ENCODE measurements at places on chromosomes 5 and 9.

DNA sequence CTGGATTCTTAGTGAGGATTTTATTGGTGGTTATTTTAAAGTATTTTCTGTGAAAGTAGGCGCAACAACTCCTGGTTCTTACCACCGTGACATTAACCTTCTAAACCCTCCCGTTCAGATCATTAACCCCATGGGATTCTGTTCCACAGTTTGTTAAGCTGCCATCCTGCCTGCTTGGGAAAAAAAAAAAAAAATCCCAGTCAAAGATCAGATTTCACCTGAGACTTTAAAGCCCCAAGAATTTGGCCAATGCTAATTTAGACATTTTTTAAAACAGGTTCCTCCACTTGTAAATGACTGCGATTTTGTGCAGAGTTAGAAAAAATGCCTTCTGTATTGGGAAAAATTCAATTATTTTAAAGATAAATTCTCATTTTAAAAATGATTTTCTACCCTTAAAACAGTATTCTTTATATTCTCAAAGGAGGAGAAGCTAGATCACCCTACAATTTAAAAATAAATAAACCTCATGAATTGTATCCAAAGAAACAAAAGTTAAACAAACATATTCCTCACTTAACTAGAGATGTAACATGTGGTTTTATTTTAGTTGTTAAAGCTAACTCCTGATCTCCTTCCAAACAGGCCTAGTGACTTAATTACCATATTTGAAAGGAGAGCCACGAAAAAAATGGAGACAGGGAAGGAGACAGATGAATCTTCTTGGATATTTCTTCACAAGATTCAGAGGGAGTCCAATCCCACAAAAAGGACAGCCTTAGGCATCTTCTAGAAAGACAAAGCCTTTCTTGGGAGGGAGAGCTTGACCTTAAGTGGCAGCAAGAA, 93.1 kb upstream of the IFNK start:
- no peak for DNase-seq

DNA sequence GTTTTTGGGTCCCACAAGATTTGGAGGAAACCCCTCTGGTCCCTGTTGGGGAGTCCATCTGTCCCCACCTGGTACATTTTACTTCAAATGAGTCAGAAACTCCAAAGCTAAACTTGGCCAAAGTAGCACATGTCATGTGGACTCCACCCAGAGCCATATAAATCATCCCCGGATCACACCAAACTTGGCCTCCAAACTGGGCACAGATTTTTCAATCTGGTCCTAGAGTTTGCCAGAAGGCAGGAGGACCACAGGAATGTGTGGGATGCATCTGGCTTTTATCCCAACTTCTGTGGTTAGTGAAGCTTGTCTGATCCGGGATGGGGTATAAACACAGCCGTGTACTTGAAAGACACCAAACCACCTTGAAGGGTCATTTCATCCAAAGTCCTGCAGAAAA, 66.3 kb downstream of the MAT2B start:
- DNase-seq: no peak

- DNase-seq: no peak
Measured at GRCh38 chr9:112048924-112049691, 126.0 kb downstream of the SUSD1 start.

GRCh38 chr9:88023001-88023400, 48.7 kb upstream of the CDK20 start:
- no peak for DNase-seq

- no peak for DNase-seq
Measured at GRCh38 chr5:88660264-88660946, 222.6 kb downstream of the MEF2C start.

GRCh38 chr5:6590581-6590980, 42.3 kb downstream of the NSUN2 start:
- DNase-seq: no peak

- no peak for DNase-seq
Measured at GRCh38 chr5:68140763-68141162, 74.8 kb upstream of the PIK3R1 start.

DNA sequence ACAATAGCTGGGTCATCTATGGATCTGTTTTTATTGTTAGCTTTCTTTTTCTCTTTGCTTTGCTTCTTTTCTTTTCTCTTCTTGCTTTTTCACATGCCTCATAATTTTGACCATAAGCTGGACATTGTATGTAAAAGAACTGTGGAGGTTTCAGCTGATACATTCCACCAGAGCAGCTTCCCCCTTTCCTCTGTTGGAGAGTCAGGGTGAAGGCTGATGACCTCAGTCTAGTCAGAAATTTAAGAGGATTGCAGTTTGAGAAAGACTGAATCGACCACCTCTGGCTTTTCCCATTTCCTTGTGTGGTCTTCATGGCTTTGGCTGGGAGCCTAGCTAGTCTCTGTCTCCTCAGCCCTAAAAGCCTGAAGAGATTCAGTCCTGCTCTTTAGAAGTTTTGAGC, 42.0 kb downstream of the KCNIP1 start:
- DNase-seq: no peak

DNA sequence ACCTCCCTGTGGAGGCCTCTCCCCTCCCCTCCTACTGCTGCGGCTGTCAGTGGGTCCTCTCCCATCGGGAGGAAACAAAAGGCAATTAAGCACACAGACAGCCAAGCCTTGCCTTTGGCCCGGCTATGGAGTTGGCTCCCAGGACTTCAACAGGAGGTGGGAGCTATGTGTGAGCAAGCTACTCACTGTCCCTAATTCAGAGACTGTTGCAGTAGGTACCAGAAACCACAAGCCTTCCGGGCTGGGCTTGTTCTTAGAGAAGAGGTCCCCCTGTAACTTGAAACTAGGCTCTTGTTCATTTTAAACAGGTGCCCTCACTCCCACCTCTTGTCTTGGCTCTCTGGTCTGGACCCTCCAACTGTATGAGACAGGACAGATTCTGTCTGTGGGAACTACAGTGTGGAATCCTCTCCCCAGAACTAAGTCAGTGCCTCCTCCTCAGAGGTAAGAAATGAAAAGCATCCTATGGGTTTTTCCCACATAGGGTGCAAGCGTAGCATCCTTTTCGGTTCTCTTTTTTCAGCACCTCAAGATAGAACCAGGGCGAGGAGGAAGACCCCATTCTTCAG, 561.1 kb downstream of the EBF1 start:
- DNase-seq: no peak

- DNase-seq: no peak
Measured at GRCh38 chr5:58258984-58259684, 200.8 kb downstream of the PLK2 start.

- DNase-seq: no peak
Measured at GRCh38 chr5:178642351-178642909, 15.6 kb upstream of the CLK4 start.

DNA sequence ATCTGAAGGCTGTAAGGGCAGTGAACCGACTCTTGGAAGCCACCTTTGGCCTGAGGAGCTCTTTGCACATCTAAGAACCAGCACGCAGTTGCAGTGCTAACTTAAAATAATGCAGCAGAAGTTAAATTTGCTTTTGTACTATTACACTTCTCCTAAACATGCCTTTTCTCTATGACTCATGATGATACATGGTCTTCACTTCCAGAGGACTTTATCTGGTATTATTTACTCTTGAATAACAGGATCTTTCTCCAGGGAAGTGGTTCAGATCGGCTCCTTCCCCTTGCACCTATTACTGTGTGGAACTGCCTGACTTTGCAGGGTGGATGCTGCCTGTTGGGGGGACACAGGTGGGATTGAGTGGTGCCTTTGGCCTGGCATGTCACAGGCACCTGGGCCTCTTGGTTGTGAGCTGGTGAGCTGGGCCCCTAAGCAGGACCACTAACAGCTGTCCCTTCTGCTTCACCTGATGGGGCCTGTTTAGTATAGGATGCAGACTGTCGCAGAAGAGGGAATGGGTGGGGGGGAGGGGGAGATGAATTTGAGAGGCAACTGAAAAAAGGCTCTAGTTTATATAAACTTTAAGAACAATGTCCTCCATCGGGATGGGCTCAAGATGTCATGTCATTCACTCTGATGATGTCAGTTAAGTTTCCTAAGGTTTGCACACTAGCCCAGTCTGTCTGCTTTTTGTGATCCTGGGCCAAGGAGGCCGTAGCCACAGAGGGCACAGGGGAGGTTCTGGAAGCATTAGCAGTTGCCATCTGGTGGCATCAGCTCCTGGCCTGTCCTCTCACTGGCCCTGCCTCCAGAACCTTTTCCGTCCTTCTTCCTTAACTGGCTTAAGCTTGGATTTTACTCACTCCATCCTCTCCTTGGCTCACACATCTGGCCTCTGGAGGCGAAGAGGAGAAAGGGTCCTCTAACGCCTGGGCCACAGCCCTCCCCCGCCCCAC, 33.9 kb upstream of the GABBR2 start:
- DNase-seq: no peak

DNA sequence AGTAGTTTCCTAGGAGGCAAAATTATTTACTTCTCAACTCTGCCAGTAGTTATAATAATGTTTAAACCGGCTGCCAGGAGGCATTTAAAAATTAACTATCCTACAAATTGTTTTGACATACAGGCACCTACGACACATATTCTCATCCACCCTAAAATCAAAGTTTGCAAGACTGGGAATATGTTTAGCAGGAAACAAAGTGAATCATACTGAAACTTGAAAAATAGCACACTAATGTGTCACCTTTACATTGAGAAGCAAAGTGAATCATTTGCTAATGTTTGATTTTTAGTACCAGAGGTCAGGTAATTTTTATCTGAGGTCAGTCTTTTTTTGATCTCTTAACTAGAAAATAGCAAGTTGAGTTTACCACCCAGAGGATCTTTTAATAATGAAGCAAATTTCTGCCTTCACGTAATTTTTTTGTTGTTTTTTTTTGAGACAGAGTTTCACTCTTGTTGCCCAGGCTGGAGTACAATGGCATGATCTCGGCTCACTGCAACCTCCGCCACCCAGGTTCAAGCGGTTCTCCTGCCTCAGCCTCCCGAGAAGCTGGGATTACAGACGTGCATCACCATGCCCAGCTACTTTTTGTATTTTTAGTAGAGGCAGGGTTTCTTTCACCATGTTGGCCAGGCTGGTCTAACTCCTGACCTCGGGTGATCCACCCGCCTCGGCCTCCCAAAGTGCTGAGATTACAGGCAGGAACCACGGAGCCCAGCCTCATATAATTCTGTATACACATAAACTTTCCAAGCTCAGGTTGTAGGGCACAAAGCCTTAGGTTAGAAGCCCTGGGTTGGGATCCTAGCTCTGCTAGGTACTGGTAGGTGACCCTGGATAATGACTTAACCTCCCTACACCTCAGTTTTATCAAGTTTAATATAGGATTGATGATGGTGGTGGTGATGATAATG, 124.3 kb downstream of the UGCG start:
- no peak for DNase-seq

DNA sequence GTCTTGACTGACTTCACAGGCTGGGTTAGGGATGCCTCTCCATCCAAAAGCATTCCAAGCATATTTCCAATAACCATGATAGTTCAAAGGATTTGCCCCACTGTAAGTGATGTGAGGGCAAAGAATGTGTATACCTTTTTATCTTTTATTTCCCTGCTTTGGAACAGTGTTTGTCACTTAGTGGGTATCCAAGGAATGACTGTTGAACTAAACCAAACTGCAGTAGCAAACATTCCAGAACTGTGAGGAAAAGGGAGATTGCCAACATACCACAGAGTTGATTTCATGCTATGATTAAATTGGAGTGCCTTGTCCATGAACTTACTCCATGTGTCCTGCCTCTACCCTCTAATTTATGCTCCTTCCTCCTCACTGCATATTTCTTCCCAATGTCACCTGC, 400.0 kb downstream of the KIAA0825 start:
- DNase-seq: no peak

DNA sequence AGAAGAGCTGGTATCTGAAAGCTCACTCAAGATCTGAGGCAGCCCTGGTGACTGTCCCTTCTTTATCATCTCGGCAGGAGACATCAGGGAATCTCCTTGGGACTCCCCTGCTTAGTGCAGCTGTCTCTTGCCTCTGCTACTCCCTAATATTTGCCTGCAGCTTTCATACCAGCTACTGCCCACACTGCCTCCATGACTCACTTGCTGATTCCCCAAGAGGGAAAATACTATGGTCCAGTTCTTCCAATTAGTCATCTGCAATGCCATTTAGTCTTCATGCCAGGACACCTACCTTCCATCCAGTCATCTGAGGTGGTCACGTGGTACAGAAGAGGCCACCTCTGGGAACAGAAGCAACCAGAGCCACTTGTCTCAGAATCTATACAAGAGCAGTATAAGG, 270.8 kb downstream of the NTRK2 start:
- no peak for DNase-seq

- DNase-seq: no peak
Measured at GRCh38 chr9:106334081-106334480, 528.9 kb upstream of the ZNF462 start.

GRCh38 chr9:76399856-76400255, 5.6 kb upstream of the RFK start:
- DNase-seq: no peak

GRCh38 chr5:82425591-82425990, 147.4 kb upstream of the RPS23 start:
- DNase-seq: no peak

DNA sequence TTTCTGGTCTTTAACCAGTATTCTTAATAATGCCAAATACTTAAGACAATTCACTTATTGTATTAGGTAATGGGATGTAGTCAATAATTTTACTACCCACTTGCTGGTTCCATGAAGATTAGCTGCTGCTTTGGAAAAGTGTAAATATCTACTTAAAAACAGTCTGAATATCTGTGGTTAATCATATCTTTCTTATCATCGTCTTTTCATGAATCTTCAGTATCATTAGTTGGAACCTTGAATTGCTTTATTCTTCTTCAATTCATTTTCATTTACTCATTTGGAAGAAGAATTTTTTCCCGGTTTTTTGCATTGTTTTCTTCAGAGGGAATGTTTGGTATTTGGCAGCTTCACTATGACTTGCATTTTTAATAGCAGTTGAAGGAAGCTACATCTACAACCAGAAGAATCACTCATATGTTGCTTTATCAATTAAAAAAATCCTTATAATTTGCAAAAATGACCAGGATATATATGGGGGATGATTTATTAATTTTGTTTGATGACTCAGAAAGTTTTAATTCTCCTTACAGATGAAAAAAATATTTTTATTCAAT, 1398.3 kb upstream of the CDH6 start:
- no peak for DNase-seq

DNA sequence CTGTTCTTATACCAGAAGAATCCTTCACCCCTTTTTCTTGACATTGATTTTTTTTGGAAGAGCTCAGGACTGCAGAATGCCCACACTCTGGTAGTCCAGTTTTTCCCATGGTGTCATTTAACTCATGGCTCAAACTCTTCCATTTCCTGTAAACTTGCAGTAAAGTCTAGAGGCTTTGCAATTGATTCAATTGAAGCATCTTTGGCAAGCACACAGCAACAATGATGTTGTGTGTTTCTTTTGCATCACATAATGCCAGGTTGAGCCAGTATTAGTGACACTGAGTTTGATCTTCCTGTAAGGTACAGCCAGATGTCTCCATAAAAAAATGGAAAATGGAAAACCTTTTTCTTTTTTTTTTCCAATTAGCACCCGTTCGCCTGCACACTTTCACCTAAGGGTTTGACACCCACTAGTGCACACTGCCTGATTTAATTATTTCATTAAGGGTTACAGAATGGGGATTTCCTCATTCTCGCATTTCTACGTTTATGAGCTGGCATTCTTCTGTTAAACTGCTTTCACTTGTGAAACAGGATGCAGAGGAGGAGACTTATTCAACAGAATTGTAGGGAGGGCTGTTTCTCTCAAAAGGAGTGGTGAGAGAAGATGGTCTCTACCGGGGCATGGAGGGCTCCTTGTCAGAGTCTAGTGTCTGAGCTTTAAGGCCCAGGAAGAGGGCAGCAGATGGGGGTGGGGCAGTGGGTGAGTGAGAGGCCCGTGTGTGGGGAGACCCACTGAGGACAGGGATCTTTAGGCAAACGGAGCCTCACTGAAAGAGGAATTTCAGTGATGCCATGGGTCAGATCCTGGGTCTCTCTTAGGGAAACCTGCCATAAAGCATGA, 2.2 kb upstream of the S1PR3 start:
- no peak for DNase-seq

Measured in activated T-helper 9 cell treated with anti-CD3 and anti-CD28 coated beads, Interleukin-2, amount 50 U/mL, for 16 hours (primary cell).